ENCODE measurements at places on chromosomes 5 and 9. TPM values are rescaled to one million over a fixed set of nuclear protein-coding genes. Genes with fewer than 3 reads are reported as not detected.

- DNase-seq, result no peak
Measured at GRCh38 chr5:96229188-96229587, 203.9 kb downstream of the PCSK1 start.

DNA sequence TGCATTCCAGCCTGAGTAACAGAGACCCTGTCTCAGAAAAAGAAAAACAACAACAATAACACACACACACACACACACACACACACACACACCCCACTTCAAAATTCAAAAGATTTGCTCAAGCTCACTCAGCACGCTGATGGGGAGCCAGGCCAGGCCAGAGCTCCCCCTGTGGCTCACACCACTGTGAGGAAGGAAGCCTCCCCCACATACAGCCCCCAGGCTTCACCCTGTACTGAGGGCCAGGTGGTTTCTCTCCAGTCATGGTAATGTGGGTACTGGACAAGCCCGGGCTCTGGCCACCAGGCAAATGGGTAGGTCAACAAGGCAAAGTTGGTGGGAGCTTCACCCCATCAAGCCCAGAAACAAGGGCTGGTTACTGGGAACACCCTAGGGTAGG is 19.0 kb downstream of the ATOX1 start:
- no peak for DNase-seq

GRCh38 chr5:154444556-154445421 is 1.0 kb upstream of the SAP30L start:
- DNase-seq, result peak; percentile 10

DNA sequence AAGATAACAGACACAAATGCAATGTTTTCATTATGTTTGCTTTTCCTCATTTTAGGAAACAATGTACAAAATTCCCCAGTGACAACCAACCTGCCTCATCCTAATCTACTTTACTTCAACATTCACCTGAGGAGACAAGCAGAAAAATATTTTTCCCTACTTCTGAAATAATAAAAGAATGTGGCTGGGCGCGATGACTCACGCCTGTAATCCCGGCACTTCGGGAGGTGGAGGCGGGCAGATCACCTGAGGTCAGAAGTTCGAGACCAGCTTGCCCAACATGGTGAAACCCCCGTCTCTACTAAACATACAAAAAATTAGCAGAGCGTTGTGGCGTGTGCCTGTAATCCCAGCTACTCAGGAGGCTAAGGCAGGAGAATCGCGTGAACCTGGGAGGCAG is 36.9 kb downstream of the MYO10 start:
- no peak for DNase-seq

The ALDH1A1 gene
- not detected for total RNA-seq

The ANKRD18B gene
- 2.6 TPM for total RNA-seq

GRCh38 chr5:36270175-36270574 is 28.4 kb upstream of the NADK2 start:
- no peak for DNase-seq

The CA9 gene
- 0.89 TPM for total RNA-seq

GRCh38 chr5:5078009-5078897 is 61.9 kb upstream of the ADAMTS16 start:
- DNase-seq, result no peak

GRCh38 chr9:129906298-129906697 is 71.0 kb downstream of the USP20 start:
- no peak for DNase-seq
